ENCODE measurements at places on chromosomes 1 and 21.

DNA sequence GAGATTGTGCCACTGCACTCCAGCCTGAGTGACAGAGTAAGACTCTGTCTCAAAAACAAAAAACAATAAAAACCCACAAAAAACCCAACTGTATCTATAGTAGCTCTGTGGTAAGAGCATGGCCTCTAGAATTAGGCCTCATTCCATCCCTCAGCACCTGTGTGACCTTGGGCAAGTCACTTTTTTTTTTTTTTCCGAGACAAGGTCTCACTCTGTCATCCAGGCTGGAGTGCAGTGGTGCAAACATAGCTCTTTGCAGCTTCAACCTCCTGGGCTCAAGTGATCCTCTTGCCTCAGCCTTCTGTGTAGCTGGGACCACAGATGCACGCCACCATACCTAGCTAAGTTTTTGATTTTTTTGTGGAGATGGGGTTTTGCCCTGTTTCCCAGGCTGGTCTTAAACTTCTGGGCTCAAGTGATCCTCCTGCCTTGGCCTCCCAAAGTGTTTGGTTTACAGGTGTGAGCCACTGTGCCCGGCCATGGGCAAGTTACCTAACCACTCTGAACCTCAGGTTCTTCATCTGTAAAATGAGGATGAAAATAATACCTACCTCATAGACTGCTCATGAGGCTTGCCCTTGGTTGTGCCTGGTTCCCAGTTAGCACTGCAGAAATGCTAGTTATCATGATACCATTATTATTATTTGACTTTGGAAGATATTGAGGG lies 15.3 kb upstream of the MYOM3 start:
- DNase-seq: no peak

- peak; percentile 63 for DNase-seq
Observed at GRCh38 chr1:172473302-172473701, 29.4 kb upstream of the PIGC start.

DNA sequence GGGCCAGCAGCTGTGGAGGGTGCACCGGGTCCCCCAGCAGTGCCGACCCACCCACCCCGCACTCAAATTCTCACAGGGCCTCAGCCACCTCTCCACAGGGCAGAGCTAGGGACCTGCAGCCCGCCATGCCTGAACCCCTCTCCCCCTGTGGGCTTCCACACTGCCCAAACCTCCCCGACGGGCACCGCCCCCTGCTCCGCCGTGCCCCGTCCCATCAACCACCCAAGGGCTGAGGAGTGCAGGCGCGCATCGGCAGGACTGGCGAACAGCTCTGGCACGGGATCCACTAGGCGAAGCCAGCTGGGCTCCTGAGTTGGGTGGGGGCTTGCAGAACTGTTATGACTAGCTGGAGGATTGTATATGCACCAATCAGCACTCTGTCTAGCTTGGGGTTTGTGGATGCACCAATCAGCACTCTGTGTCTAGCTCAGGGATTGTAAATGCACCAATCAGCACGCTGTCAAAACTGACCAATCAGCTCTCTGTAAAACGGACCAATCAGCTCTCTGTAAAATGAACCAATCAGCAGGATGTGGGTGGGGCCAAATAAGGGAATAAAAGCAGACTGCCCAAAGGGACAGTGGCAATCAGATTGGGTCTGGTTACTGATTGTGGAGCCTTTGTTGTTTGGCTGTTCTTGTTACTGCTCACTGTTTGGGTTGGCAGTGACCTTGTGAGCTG lies 12.4 kb upstream of the RCAN3 start:
- no peak for DNase-seq

- no peak for DNase-seq
Observed at GRCh38 chr1:89195476-89195875, 3.3 kb downstream of the GBP4 start.

DNA sequence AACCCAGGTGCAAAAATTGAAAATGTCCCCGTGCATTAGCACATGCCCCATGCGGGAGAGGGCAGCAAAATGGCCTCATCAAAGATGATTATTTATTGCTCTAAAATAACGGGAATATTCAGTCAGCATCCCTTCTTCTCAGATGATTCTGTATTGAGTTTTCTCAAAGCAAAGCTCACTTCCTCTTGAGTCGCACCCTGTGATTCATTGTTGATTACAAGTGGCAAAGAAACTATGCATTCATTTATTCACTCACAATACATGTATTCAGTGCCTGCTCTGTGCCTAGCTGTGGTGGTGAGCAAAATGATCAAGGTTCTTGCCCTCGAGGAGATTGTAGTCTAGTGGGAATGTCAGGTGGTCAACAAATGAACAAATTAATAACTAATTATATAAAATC lies 226.0 kb upstream of the KAZN start:
- DNase-seq: no peak

GRCh38 chr21:36478207-36478701 lies 1.7 kb downstream of the CLDN14 start:
- DNase-seq: no peak

- DNase-seq: no peak
Observed at GRCh38 chr1:2360588-2361364, 30.6 kb downstream of the MORN1 start.

GRCh38 chr21:30478004-30478403 lies 2.2 kb downstream of the KRTAP19-1 start:
- DNase-seq: no peak

Data from GDM1 (cell line).